ENCODE measurements at places on chromosomes 7 and 10. TPM values are rescaled to one million over a fixed set of nuclear protein-coding genes. Genes with fewer than 3 reads are reported as not detected.

Gene SLC16A12
- 0.33 TPM for total RNA-seq

Gene FAM25C
- not detected for total RNA-seq

Gene MINPP1
- total RNA-seq: 50.2 TPM

Gene HOXA3
- 4.4 TPM for total RNA-seq

Gene COBL
- total RNA-seq: not detected

Gene MGAM2
- not detected for total RNA-seq

Gene SLC18A3
- not detected for total RNA-seq

Gene FRMPD2
- 0.20 TPM for total RNA-seq

Gene MKX
- not detected for total RNA-seq

Gene NKX1-2
- not detected for total RNA-seq

Gene TMEM60
- total RNA-seq: 11.7 TPM

Gene CYP3A4
- not detected for total RNA-seq

Measured in smooth muscle cell of the pulmonary artery (primary cell).